ENCODE measurements at places on chromosomes 12 and 14.

DNA sequence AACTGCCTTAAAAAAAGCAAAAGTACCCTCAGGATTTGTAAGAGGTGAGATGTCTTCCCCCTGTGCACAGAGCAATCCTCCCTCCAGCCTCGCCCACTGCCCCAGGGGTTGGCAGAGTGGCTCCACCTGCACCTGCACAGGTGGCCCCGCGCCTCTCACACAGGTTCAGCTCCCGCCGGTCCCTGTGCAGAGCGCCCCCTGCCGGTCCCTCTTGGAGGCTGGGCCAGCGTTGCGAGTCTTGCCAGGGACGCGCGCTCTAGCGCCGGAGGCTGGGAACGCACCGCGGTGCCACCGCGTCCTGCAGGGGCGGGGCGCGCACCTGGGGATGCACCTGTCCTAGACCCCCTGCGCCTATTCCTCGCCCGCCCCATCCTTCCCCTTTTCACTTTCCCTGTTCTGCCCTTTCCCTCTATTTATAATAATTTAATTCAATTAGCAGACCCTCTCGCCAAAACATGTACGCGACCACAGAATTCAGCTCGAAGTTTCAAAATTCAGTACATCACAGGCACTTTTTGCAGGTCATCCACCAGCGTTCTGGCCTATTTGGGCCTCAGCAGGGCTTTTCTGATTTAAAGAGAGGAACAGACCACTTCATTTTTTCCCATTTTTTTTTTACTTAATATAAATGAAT, 618.6 kb downstream of the AACS start:
- no peak for DNase-seq

DNA sequence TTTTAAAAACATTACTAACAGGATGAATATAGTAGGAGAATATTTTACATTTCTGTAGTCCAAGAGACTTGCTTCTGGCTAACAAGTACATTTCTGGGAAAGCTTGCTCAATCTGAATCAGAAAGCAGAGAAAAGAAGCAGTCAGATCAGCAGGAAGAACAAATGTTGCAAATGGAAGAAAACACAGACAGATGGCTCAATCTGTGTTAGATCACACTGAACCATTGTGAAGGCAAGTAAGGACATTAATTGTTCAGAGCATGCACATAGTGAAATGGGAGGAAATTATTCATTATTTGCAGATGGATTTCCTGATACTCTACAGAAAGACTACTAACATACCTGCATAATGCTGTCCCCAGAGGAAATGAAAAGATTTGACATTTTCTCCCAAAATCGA, 65.2 kb upstream of the CNOT2 start:
- DNase-seq, result no peak

GRCh38 chr14:92154283-92154942, 32.6 kb downstream of the CPSF2 start:
- DNase-seq, result no peak

GRCh38 chr12:99026332-99027054, 381.4 kb downstream of the APAF1 start:
- DNase-seq, result no peak

GRCh38 chr12:7346551-7347225, 42.8 kb downstream of the ACSM4 start:
- no peak for DNase-seq

- DNase-seq, result no peak
These were observed 244.1 kb downstream of the FBXL14 start for GRCh38 chr12:1350055-1350933.

GRCh38 chr14:100303179-100303578, 3.1 kb downstream of the SLC25A29 start:
- DNase-seq, result no peak

DNA sequence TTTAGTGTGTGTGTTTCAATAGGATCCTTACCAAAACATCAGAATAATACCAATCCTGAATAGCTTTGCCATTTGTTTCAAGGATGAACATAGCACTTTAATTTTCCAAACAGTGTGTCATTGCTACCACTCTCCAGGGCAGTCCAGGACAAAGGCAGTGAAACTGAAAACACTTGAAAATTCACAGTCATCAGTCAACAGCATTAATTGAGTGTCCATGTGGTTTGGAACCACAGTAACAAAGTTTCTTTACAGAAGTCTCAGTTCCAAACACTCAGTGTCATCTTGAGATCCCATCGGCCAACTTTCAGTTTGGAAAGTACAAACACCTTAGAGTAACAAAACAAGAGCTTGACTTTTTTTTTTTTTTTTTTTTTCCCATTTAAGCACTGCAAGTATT, 228.4 kb upstream of the SOX5 start:
- no peak for DNase-seq

DNA sequence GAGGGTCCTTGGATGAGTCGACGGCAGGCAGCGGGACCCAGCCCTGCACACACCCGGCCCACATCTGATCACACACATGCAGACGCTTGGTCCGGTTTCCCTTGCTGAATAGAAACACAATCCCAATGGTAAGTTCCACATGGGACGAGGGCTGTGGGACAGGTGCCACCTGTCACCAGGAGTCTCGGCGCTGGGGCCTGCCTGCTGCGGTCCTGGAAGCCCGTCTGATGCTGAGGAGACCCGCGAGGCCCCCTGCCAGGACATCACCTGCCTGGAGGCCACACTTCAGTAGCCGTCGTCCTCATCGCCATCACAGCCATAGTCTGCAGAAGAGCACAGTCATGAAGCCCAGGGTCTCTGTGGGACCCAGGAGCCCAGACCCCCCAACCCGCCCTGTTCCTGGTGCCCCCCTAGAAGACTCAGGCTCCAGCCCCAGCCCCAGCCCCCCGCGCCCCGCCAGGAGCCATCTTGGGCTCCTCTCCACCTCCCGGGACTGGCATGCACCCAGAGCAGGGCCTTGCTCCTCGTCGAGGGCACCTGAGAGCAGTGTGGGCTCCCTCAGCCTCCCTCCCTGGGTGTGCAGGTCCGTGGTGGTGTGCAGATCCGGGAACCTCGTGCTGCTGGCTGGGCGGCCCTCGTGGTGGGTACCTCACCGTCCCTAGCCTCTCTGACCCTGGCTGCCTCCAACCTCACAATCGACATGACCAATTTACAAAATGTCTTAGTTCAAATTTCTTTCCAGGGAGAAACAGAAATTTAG, 29.3 kb upstream of the NUDT14 start:
- DNase-seq, result no peak

- DNase-seq, result no peak
These were observed 150.3 kb upstream of the ARHGAP5 start for GRCh38 chr14:31926652-31927347.

- no peak for DNase-seq
These were observed 238.4 kb upstream of the NOS1 start for GRCh38 chr12:117599849-117600248.

- DNase-seq, result no peak
These were observed 272.8 kb downstream of the KSR2 start for GRCh38 chr12:117695956-117696355.

DNA sequence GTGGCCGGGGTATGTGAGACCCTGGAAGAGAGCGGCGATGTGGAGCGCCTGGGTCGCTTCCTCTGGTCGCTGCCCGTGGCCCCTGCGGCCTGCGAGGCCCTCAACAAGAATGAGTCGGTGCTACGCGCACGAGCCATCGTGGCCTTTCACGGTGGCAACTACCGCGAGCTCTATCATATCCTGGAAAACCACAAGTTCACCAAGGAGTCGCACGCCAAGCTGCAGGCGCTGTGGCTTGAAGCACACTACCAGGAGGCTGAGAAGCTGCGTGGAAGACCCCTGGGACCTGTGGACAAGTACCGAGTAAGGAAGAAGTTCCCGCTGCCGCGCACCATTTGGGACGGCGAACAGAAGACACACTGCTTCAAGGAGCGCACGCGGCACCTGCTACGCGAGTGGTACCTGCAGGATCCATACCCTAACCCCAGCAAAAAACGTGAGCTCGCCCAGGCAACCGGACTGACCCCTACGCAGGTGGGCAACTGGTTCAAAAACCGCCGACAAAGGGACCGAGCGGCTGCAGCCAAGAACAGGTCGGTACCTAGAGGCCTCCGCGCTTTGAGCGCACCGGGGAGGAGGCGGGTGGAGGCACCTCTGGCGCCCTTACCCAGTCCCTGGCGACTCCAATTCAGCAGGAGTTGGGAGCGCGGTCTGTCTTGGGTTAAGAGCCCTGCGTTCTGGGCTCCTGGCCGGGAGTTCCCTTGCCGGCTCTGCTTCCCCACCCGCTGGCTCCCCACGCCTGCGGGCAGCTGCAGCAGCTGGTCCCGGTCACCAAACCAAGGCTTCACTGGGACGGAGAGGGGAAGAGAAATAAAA, 700 bp downstream of the SIX6 start:
- DNase-seq, result no peak

GRCh38 chr14:93095742-93096510, 19.8 kb downstream of the ITPK1 start:
- DNase-seq, result no peak

DNA sequence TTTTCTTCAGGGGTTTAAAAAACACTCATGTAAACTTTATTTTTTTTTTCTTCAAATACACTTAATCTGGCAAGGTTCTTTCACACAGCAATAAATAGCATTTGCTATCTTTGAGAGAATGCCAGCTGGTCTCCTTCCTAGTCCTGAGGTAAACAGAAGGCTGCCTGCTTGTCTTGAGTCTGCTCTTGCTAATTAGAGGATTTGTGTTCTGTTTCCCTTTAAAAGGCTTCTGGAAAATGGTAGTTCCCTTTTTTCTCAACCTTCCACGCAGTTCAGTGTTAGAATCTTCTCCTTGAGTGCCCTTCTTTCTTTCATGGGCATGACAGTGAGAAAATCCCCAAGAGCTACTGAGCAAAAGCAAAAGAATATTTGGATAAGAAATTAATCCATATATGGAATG, 92.3 kb upstream of the DCN start:
- no peak for DNase-seq

- DNase-seq, result no peak
These were observed 59.7 kb upstream of the ARID2 start for GRCh38 chr12:45669792-45670191.

DNA sequence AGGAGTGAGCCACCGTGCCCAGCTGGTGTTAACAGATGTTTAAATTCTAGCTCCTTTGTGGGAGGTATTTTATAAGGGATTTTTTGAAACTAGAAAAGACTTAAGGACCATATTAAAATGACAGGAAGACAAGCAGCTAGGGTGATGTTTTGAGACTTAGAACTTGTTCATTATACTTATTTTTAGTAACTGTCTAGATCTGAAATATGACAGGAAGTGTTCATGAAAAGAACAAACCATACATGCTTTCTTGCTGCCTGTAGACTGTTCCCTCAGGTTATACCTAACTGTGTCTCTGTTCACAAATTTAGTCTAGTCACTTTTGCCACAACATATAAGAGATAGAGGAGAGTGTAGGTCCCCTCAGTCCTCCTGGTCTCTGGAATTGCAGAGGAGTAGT, 36.9 kb upstream of the KCNH3 start:
- DNase-seq, result no peak

DNA sequence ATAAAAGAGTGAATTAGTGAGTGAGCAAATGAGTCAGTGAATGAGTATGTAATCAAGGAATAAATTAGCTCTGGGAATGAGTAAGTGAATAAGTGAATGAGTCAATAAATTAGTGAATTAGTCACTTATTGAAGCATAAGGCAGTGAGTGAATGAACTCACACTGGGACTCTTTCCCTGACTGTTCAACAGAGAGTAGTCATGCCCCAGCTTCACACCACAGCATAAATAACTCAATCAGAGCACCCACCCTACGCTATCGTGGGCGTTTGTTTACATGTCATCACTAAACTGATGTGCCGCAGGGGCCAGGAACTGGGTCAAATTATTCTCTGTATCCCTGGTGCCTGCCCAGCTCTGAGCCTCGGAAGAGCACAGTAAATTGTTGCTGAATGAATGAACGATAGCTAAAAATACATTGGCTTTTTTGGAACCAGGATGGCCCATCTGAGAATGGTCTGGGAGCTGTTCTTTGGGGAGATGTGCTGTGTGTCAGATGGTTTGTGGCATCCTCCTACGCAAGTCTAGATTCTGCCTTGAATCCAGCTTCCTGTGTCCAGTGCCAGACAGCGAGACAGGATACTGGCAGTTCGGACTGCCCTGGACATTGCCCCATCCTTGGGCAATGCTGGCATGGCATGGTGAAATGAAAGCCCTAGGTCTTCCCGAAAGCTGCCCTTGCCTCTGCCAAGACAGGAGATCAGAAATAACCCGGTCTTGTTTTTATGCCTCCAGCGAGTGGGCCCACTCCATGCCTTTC, 98.0 kb upstream of the RTL1 start:
- DNase-seq, result no peak

- DNase-seq, result no peak
These were observed 208.4 kb upstream of the FKBP4 start for GRCh38 chr12:2586156-2587038.

- no peak for DNase-seq
These were observed 9.5 kb upstream of the SAV1 start for GRCh38 chr14:50677527-50678063.

DNA sequence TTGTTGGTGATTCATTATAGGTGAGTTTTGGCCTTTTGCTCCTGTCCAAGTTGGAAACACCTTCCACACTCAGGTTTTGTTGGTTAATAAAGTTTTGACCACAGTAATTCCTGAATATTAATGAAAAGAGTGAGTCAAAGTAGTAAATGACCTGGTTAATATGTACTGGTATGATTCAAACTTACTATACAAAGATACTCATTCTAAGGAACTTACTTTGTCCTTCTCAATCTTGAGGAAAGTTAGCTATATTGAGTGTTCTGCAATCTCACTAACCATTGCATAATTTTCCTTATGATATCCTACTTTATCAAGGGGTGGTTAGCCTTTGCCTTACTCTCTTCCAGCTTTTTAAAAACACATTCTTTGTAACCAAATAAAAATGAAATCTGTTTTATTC, 20.9 kb upstream of the HECTD1 start:
- no peak for DNase-seq

DNA sequence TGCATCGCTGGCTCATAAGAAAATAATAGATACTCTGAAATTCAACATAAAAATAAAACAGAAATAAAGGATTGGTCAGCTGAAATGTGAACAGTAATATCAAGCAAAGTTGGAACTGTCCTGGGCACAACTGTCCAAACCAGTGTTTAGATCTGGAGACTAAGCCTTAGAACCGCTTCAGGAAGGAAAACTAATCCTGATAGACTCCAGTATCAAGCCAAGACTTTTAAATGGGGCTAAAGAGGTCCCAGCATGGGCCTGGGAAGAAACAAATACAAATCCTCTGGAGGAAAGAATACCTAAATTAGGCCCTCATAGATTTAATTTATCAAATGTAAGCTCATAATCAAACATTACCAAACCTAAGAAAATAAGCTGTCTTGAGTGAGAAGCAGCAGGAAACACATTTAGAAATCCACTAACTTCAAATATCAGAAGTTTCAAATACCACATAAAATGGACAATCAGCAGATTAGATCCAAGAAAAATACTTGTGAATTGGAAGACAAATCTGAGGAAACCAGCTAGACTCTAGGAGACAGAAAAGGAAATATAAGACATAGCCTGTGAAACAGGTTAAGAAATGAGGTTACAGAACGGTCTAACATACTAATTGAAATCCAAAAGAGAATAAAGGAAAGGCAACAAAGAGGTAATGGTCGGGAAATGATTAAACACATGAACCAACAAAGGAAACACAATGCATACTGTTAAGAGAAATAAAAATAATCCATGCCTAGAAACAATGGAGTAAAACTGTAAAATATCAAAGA, 27.6 kb downstream of the SCAF11 start:
- DNase-seq, result no peak

GRCh38 chr14:104306450-104307040, 168.2 kb downstream of the KIF26A start:
- no peak for DNase-seq

Measured in stimulated activated CD8-positive, alpha-beta memory T cell treated with anti-CD3 and anti-CD28 coated beads, Interleukin-2, amount 100 ng/mL, for 1 hour (primary cell).